ENCODE measurements at places on chromosomes 7 and 10.

DNA sequence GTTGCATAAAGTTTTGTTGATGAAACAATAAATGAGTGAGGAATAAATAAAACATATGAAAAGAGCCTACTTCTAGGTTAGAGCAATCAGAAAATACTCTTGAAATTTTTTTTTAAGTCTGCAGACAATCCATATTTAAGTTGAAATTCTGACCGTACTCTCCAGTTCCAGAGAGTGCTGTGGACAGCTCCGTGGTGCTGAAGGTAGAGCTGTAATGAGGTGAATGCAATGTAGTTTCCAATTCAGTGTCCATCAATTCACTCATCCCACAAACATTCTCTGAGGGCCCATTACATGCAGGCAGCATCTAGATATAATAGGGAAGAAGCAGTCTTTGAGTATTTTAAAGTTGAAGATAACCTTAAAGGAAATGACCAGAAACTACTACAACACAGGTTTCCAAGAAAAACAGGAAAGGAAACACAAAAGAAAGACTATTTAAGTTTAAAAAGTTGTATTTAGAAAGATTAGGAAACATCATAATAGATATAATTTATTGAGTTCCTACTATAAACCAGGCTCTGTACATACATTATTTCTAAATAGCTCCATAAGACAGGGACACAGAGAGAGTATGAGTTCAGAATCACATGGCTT, 44.0 kb upstream of the CRTAC1 start:
- H3K36me3 ChIP-seq = peaks cover 10% of the 10 kb centered on the region
- no peak for DNase-seq
- peaks cover under 1% of the 10 kb centered on the region for H3K27me3 ChIP-seq
- H3K27ac ChIP-seq = no peak overlapping the region
- no peak overlapping the region for H3K4me3 ChIP-seq

DNA sequence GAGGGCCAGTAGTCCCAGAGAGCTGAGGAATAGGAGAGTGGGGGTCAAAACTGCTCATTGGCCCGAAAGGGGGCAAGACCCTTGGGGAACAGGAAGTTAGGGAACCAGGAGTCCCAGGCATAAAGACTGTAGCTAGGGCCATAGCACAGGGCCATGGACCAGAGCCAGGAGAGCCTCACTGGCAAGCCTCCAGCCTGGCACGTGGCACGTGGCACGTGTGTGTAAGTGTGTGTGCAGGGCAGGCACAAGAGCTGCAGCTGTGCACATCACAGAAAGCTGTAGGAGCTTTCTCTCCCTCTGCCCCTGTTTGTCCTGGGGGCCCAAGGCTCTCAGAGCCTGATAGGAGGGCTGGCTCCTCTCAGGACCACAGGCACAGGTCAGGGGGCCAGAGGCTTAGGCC, 47.8 kb upstream of the SLF2 start:
- peaks cover 30% of the 10 kb centered on the region for H3K27me3 ChIP-seq
- DNase-seq = no peak
- no peak overlapping the region for H3K27ac ChIP-seq
- peaks cover 4% of the 10 kb centered on the region for H3K36me3 ChIP-seq
- H3K4me3 ChIP-seq = no peak overlapping the region

DNA sequence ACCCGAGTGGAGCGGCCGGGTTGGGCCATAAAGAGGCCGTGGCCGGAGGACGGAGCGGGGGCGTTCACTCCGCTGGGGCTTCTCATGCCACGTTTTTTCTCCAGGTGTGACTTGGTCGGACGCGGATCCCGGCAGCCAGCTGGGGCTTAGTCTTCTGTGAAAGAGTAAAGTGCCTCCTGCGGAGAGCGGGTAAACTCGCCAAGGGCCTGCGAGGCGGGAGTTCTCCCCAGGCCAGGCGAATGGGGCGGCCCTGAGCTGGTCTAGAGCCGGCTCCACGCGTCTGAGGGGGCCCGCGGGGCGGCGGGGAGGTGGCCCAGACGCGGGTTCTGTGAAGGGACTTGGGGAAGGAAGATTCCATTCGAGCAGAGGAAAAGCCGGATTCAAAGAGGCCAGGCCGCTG, 86.3 kb upstream of the VIPR2 start:
- H3K27me3 ChIP-seq = peaks cover 3% of the 10 kb centered on the region
- no peak overlapping the region for H3K4me3 ChIP-seq
- no peaks in the 10 kb centered on the region for H3K36me3 ChIP-seq
- no peak for DNase-seq

- H3K27me3 ChIP-seq = no peaks in the 10 kb centered on the region
- peak overlapping the region; percentile 7 for H3K27ac ChIP-seq
- no peaks in the 10 kb centered on the region for H3K36me3 ChIP-seq
- DNase-seq = no peak
- H3K4me1 ChIP-seq = peaks cover 24% of the 10 kb centered on the region
Measured at GRCh38 chr10:115022733-115023132, 70.4 kb upstream of the ATRNL1 start.

DNA sequence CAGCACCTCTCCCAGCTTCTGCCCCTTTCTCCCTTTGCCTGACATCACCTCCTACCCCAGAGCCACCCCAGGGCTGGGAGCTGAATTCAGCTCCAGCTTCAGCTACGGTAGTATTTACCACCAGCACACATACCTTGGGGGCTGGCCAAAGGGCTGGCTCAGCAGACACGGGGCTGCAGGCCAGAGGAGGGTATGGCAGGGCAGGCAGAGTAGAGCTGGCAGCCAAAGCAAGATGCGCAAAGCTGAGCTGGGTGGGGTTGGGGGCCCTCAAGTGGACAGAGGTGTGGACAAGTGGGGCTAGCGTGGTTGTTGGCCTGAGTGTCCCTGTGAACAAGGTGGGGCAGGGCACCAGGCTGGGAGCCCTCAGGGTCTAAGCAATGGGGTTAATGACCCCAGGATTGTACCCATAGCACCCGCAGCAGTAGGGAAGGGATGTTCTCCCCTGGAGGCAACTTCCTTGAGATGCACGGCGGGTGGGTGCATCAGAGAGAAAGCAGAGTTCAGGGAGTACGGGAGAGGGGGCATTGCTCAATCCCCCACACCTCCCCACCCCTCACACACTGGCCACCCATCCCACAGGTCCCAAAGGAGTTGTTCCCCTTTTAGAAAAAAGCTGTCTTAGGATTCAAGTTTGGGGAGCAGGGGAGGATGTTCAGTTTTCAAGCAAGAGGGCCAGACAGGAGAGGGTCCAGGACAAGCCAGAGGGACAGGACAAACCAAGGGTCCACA, 8.0 kb downstream of the VSIR start:
- peaks cover 10% of the 10 kb centered on the region for H3K27me3 ChIP-seq
- DNase-seq = no peak
- H3K4me3 ChIP-seq = no peak overlapping the region
- no peak overlapping the region for H3K27ac ChIP-seq
- H3K4me1 ChIP-seq = peaks cover 4% of the 10 kb centered on the region

GRCh38 chr7:35495377-35495776, 199.6 kb downstream of the HERPUD2 start:
- no peak for DNase-seq
- H3K27me3 ChIP-seq = peaks cover 5% of the 10 kb centered on the region
- peaks cover 31% of the 10 kb centered on the region for H3K4me1 ChIP-seq
- H3K36me3 ChIP-seq = peaks cover 11% of the 10 kb centered on the region
- H3K27ac ChIP-seq = peak overlapping the region; percentile 52

Measured in glutamatergic neuron (in vitro differentiated cells).